ENCODE measurements at places on chromosomes 5 and 9. TPM values are rescaled to one million over a fixed set of nuclear protein-coding genes. Genes with fewer than 3 reads are reported as not detected.

TEX53 gene
- not detected for total RNA-seq

ADCY2 gene
- not detected for total RNA-seq

HAPLN1 gene
- total RNA-seq: 4.5 TPM

HSPA4 gene
- 190 TPM for total RNA-seq

ROR2 gene
- total RNA-seq: 1.5 TPM

ANKRD34B gene
- not detected for total RNA-seq

SPOUT1 gene
- 39.2 TPM for total RNA-seq

CCNO gene
- total RNA-seq: 2.4 TPM

KIF12 gene
- not detected for total RNA-seq

SPATA31A7 gene
- total RNA-seq: not detected

WNT8A gene
- total RNA-seq: not detected

GRXCR2 gene
- total RNA-seq: not detected

TEX48 gene
- not detected for total RNA-seq

EIF4EBP3 gene
- not detected for total RNA-seq

FREM1 gene
- 0.06 TPM for total RNA-seq

CCDC69 gene
- 7.2 TPM for total RNA-seq

ABO gene
- not detected for total RNA-seq

WDR41 gene
- total RNA-seq: 115 TPM

RPS23 gene
- total RNA-seq: 6,471 TPM

IGFBPL1 gene
- total RNA-seq: 0.58 TPM

SH3GL2 gene
- 0.02 TPM for total RNA-seq

LRRTM2 gene
- total RNA-seq: 1.2 TPM

ADGRV1 gene
- 13.0 TPM for total RNA-seq

SLC36A3 gene
- total RNA-seq: not detected

NTRK2 gene
- total RNA-seq: 0.39 TPM

TPM2 gene
- 3.9 TPM for total RNA-seq

BSPRY gene
- total RNA-seq: not detected

C8G gene
- total RNA-seq: not detected

MUSK gene
- total RNA-seq: not detected

ATG10 gene
- total RNA-seq: 5.8 TPM

PCDHGB4 gene
- 0.21 TPM for total RNA-seq

KCNT1 gene
- total RNA-seq: not detected

GZMA gene
- total RNA-seq: not detected

MED10 gene
- total RNA-seq: 9.0 TPM

AP3S1 gene
- total RNA-seq: 136 TPM

ANGPTL2 gene
- 8.8 TPM for total RNA-seq

WDR38 gene
- total RNA-seq: not detected

GPR151 gene
- total RNA-seq: not detected

KIAA1958 gene
- 1.4 TPM for total RNA-seq

OR1J2 gene
- not detected for total RNA-seq

SLCO6A1 gene
- total RNA-seq: not detected

MAP3K1 gene
- 5.7 TPM for total RNA-seq

FAM240B gene
- not detected for total RNA-seq

Measured in H4 (cell line).